Anterior cingulate cortex (tissue), 58 donors: ENCODE measurements at places on chromosomes 2 and 18.

- DNase-seq, result peak; percentile 14
Observed at GRCh38 chr2:108936866-108937265, 52.2 kb downstream of the EDAR start.

DNA sequence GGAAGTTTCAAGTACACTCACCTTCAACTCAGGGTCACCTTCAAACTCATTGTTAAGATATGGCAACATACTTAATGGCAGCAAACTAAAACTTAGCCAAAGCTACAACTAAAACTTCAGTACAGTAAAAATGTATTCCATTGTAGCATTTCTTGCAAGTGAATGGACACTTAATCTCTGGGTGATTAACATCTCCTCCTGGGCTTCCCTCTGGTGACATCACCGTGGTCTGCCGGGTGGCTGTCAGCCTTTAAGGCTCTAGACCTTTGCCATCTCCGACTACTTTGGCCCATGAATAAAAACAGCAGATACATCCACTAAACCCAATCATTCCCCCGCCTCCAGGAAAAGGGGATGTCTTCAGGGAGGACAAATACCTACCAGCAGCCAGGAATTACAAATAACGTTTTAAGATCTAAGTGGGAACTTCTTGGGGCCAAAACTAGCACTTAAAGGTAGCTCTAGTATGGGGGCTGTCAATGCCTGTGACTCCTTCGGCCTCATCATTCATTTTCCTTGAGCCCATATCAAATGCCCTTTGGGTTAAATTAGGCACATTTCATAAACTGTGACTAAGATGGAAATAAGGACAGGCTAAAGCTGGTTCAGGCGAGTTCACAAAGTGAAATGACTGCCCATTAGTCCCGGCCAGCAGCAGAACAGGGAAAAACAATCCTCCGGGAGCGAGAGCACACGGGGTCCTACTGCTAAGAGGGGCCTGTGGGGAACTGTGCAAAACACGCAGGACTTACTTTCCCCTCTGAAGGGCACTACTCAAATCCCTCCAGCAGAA is 1.1 kb downstream of the TFCP2L1 start:
- DNase-seq, result no peak

DNA sequence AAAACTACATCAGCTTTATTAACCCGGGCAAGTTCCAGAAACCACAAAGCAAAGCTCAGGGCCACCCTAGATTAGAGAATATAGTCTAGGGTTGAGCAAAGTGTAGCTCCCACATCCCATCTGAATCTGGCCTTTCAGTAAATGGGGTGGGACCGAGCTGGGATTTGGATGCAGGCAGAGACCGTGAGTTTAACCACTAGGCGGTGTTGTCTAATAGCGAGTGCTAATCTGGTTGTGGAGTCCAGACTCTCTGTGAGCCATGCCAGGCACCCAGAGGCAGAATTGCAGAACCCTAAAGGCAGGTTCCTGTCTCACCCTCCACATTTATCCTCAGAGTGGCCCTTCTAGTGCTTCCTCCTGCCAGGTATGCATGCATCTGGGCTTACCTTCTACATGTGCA is 435.9 kb downstream of the TSN start:
- DNase-seq, result no peak

GRCh38 chr2:105517814-105518705 is 119.2 kb upstream of the FHL2 start:
- no peak for DNase-seq

- no peak for DNase-seq
Observed at GRCh38 chr2:121142452-121142851, 142.6 kb downstream of the TFCP2L1 start.

- no peak for DNase-seq
Observed at GRCh38 chr2:27442920-27443282, 720 bp downstream of the KRTCAP3 start.

GRCh38 chr18:433960-434359 is 66.5 kb downstream of the COLEC12 start:
- no peak for DNase-seq

- no peak for DNase-seq
Observed at GRCh38 chr2:16452123-16452522, 213.5 kb downstream of the CYRIA start.

GRCh38 chr2:216016581-216016980 is 3.2 kb upstream of the MREG start:
- DNase-seq, result no peak

- no peak for DNase-seq
Observed at GRCh38 chr2:26759845-26760244, 4.2 kb upstream of the SLC35F6 start.

- no peak for DNase-seq
Observed at GRCh38 chr18:45267622-45268021, 347.7 kb upstream of the SLC14A2 start.

- DNase-seq, result no peak
Observed at GRCh38 chr2:233301811-233302210, 5.8 kb upstream of the SAG start.

DNA sequence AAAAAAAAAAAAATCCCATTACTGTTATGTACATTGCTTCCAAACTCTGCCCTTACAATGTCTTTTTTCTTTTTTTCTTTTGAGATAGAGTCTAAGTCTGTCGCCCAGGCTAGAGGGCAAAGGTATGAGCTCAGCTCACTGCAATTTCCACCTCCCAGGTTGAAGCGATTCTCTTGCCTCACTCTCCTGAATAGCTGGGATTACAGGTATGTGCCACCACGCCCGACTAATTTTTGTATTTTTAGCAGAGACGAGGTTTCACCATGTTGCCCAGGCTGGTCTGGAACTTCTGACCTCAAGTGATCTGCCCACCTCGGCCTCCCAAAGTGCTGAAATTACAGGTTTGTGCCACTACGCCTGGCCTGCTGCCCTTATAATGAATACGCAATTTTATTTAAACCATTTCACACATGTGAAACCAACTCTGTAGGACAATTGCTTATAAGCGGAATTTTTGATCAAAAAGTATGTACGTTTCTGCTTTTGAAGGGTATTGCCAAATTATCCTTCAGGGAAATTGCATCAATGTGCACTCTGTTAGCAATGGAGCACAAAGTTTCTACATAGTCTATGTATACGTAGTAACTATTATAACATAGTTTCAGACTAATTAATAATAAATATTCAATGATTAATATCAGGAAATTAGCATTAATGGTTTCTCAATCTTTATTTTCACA is 55.7 kb upstream of the ACTR3 start:
- DNase-seq, result no peak

DNA sequence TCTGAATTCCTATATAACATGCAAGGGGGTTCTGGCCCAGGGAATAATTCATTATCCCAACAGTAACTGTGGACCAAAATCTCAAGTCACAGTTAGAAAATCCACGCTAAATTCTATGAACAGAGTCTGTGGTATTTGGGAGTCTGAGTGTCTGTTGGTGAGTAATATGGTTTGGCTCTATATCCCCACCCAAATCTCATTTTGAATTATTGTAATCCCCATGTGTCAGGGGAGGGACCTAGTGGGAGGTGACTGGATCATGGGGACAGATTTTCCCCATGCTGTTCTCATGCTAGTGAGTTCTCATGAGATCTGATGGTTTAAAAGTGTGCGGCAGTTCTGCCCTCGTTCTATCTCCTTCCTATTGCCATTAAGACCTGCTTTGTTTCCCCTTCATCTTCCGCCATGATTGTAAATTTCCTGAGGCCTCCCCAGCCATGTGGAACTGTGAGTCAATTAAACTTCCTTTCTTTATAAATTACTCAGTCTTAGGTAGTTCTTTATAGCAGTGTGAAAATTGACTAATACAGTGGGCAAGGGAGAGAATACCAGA is 68.3 kb downstream of the NBAS start:
- no peak for DNase-seq

DNA sequence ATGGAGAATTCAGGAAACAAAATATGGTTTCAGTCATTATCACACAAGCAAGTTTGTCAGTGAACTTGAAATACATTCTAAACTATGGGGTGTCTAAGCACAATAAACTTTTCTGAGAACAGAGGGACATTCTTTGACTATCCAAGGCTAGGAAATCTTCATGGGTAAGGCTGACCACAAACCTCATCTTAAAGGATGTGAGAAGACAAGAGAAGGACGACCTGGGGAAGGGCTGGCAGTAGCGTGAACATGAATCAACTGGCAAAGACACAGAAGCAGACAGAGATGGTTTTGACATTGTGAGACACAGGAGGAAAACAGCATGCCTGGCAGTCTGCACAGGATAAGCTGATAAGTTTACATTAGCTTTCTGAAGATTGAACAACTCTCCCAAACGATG is 752.4 kb upstream of the SLC8A1 start:
- no peak for DNase-seq

DNA sequence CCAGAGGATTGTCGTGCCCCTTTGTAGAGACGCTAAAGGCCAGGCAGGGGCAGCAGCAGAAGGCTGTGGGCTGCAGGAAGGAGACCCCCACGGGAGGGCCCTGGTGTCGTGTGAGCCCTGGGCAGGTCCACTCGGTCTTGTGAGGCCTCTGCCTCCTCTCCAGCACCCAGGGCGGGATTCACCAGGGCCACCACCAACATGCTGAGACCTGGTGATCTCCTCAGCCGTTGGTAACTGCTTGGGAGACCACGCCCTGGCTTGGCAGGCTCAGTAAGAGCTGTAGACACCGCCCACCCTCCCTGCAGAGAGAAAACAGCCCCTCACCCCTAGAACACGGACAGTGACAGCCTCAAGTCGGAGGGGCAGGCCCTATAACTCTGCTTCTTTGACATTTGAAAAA is 21.1 kb downstream of the MBP start:
- no peak for DNase-seq

DNA sequence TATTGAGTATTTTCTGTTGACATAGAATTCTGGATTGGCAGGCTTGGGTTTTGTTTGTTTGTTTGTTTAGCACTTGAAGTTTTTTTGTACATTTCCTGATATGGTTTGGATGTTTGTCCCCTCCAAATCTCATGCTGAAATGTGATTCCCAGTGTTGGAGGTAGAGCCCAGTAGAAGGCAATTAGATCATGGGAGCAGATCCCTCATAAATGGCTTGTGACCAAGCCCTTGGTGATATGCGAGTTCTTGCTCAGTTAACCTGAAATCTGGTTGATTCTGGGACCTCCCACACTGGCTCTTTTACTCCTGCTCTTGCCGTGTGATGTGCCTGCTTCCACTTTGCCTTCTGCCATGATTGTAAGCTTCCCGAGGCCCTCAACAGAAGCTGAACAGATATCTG is 98.0 kb downstream of the PTPN4 start:
- no peak for DNase-seq

DNA sequence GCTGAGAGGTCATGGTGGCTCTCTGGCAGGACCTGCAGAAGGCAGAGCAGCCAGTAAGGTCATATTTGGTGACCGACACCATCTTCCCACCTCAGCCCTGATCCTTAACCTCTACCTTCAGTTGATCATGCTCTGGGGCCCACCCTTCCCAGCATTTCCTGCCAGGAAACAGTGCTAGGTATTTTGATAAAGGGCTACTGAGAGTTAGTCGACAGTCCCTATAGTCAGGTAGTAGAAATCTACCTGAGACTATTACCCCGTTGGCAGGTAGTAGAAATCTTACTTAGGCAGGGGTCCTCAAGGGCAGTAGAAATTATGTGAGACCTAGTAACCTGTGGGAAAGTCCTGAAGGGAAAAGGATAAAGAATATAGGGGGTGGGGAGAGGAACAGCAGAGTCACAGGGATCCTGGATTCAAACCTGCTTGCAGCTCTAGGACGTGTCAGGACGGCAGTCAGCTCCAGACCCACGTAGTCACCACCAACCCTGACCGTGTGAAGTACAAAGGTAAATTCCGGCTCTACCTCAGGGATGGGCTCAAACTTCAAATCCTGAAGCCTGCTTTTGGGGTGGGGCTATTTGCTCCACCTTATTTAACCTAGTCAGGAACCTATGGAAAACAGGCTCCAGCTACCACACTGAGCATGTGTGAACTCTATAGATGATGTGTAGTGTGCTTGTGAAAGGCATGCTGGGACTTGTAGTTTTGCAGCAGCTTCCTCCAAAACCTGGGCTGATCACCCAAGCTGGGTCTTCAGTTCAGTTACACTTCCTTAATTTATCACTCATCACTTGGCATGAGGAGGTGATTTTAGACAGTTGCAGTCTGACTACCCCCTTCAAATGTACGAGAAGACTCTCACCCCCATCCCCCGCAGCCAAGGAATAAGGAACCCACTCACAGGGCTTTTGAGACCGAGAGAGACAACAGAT is at the start of gene DQX1:
TSS of gene DQX1 (minus strand) at position 515 of the 932 bp plus-strand sequence. CDS start at position 13, 502 bp downstream.
- DNase-seq, result peak; percentile 3

- DNase-seq, result no peak
Observed at GRCh38 chr18:69529151-69529550, 128.5 kb downstream of the DOK6 start.

DNA sequence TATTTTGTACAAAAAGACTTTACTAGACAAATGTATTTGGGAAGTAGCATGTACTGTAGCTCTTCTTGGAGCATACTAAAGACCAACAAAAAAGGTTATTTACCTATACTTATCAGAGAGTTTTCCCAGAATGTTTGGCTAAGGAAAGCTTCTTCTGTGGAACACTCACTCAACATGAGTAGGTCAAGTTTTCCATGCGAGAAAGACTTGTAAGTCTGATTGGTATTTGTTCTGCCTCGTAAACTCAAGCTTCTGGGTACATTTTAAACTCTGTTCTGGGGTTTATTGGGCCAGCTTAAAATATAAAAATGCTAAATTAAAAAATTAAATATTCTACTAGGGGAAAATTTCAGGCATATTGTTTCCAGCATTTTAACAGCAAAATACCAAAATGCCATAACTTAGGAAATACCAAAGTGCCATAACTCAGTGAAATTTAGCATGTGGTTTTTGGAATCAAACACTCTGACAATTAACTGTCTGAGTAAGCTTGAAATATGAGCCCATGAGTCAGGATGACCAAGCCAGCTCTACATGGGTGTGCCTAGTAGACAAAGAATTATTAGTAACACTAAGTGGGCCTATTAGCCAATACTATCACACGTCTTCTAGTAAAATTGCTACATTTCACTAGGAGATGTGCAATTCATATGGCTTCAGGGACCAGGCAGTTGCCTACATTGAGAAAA is 47.3 kb upstream of the SERPINE2 start:
- DNase-seq, result no peak
